ENCODE measurements at places on chromosomes 13 and 19. TPM values are rescaled to one million over a fixed set of nuclear protein-coding genes. Genes with fewer than 3 reads are reported as not detected.

Gene KLC3
- 6.4 TPM for total RNA-seq

- no peak overlapping the region for H3K27ac ChIP-seq
- no peak for DNase-seq
- H3K4me1 ChIP-seq: peaks cover 8% of the 10 kb centered on the region
- H3K36me3 ChIP-seq: no peaks in the 10 kb centered on the region
These were observed 130.2 kb upstream of the SPACA7 start for GRCh38 chr13:112245989-112246388.

- no peaks in the 10 kb centered on the region for H3K27me3 ChIP-seq
- no peak overlapping the region for H3K27ac ChIP-seq
- peaks cover 11% of the 10 kb centered on the region for H3K4me1 ChIP-seq
- no peaks in the 10 kb centered on the region for H3K36me3 ChIP-seq
These were observed 449.8 kb downstream of the FGF9 start for GRCh38 chr13:22120646-22121045.

DNA sequence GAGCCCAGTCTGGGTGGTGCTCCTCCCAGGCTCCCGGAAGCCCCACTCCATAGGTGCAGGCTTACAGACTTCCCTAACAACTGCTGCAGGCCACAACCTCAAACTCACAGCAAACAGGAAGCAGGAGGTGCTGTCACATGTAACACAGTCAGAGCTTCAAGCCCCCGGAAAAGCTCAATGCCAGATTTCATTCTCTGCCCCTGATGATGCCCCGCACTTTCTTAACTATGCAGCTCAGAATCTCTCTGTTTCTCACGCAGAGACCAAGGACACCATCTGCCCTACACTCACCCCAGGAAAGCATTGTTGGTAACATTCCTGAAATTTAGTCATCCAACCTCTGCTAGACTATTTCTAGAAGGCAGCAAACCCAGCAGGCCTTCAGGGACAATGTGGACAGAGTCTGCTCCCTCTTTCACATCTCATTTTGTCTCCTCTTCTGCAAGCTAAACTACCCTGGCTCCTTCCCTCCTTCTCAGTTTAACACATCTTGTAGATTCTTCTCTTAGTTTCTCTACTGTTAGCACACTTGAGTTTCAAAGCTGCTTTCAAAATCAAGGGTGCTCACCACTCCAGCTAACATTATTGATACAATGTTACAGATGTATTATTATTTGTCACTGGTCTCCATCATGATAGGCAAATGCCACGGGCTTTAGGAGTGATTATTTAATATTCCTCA lies 162.5 kb downstream of the KCTD12 start:
- no peak overlapping the region for H3K27ac ChIP-seq
- H3K4me3 ChIP-seq: no peak overlapping the region
- H3K4me1 ChIP-seq: peaks cover 8% of the 10 kb centered on the region
- H3K36me3 ChIP-seq: no peaks in the 10 kb centered on the region

DNA sequence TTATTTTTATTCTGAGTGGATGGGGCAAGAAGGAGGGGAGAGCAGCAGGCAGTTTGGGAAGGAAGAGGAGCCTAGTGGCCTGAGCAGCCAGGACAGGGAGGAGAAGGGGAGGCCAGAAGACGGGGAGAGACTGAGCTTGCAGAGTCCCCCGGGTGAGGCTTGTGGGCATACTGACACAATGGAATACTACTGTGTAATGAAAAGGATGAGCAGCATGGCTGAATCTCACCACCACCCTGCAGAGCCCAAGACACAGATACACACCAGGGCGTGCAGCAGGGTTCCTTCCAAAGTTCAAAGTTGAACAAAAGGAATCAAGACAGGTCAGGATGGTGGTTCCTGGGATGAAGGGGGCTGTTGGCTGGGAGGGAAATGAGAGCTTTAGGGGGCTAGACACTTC lies 8.1 kb upstream of the SMG9 start:
- no peaks in the 10 kb centered on the region for H3K36me3 ChIP-seq
- no peak overlapping the region for H3K27ac ChIP-seq
- H3K4me1 ChIP-seq: no peaks in the 10 kb centered on the region

Gene CCNA1
- 7.4 TPM for total RNA-seq

DNA sequence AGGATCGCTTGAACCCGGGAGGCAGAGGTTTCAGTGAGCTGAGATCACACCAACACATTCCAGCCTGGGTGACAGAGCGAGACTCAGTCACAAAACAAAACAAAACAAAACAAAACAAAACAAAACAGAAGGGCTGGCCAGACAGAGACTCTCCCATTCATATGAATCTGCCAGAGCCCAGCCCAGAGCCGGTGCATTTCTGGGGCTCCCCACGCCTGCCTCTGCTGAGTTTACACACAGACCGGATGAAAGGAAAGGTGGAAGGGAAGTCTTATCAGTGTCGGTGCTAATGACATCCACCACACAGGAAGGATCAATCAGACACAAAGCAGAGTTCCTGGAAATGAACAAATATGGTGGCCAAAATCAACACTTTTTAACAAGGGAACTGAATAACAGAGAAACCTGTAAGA lies 6.8 kb downstream of the TRAPPC6A start:
- H3K36me3 ChIP-seq: no peaks in the 10 kb centered on the region
- no peak for DNase-seq
- no peaks in the 10 kb centered on the region for H3K27me3 ChIP-seq

DNA sequence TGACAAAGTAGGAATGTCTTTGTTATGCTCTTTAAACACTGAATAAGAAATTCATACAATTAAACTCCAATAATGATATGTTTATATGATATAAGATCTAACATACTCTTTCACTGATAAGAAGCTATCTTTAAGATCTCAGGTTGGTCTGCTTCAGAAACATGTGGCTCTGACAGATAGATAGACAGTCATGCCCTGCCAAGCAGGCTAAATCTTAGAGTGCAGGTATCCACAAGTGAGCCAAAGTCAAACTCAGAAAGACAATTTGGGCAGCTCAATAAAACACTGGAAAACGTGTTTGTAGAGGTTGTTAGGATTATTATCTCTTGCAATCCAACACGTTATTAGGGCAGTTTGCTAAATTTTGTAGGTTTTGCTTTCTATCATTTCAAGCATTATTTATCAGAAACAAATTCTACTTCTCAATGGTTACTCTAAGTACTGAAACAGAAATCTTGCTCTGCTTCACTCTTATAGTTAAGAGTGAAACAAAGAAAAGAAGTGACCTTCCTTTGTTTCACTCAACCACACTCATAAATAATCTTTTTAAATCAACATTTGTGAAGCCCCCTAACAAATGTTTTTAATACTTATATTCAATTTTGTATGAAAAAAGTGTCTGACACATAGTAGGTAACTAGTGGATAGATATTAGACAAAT lies 1255.6 kb downstream of the DIAPH3 start:
- no peak overlapping the region for H3K4me3 ChIP-seq
- no peaks in the 10 kb centered on the region for H3K27me3 ChIP-seq
- H3K36me3 ChIP-seq: no peaks in the 10 kb centered on the region
- no peak for DNase-seq
- H3K27ac ChIP-seq: no peak overlapping the region

- peak overlapping the region; percentile 92 for H3K4me3 ChIP-seq
- peaks cover 52% of the 10 kb centered on the region for H3K4me1 ChIP-seq
- no peak for DNase-seq
- no peaks in the 10 kb centered on the region for H3K36me3 ChIP-seq
These were observed 9.0 kb upstream of the JUND start for GRCh38 chr19:18290302-18291018.

Gene CACNG8
- total RNA-seq: 3.9 TPM

GRCh38 chr13:112073245-112074138 lies 6.5 kb downstream of the SOX1 start:
- H3K27ac ChIP-seq: no peak overlapping the region
- peaks cover 44% of the 10 kb centered on the region for H3K4me1 ChIP-seq
- no peaks in the 10 kb centered on the region for H3K36me3 ChIP-seq
- peaks cover 87% of the 10 kb centered on the region for H3K27me3 ChIP-seq
- DNase-seq: peak; percentile 89

- H3K4me3 ChIP-seq: no peak overlapping the region
- DNase-seq: no peak
- no peaks in the 10 kb centered on the region for H3K27me3 ChIP-seq
- no peaks in the 10 kb centered on the region for H3K4me1 ChIP-seq
- H3K27ac ChIP-seq: no peak overlapping the region
- no peaks in the 10 kb centered on the region for H3K36me3 ChIP-seq
These were observed 112.9 kb downstream of the COL4A2 start for GRCh38 chr13:110419946-110420345.

Gene KLK2
- total RNA-seq: 0.69 TPM

DNA sequence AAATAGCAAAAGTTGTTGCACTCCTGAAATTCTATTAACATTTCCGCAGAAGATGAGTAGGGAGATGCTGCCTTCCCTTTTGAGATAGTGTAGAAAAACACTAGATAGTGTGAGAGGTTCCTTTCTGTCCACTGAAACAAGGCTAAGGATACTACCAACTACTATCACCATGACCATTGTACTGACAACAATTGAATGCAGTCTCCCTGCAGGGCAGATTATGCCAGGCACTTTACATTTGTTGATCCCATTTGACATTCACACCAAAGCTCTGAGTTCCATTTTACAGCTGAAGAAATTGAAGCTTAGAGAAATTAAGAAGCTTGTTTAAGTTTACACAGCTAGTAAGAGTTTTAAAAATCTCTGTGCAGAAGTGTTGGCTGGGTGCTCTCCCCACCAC lies 55.0 kb downstream of the CYSLTR2 start:
- no peak overlapping the region for H3K27ac ChIP-seq
- no peaks in the 10 kb centered on the region for H3K27me3 ChIP-seq

Gene FCER2
- total RNA-seq: not detected

DNA sequence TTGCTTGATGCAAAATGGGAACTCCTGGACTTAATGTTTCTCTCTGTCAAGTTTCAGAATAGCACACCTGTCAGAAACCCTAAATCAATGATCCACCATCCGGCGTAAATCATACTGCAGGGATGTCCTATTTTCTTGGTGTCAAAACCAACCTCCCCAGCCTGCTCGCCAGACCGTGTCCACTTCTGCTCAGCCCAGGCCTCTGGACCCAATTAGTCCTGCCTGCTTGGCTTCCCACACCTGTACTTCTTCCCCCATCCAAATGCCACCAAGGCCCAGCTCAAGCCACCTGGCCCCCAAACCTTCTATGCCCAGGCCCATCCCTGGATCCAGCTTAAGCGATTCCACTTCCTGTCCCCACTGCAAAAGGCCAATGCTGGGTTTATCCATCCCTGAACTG lies 25.1 kb upstream of the PEPD start:
- no peak overlapping the region for H3K27ac ChIP-seq
- no peak overlapping the region for H3K4me3 ChIP-seq
- H3K36me3 ChIP-seq: no peaks in the 10 kb centered on the region
- no peaks in the 10 kb centered on the region for H3K4me1 ChIP-seq

DNA sequence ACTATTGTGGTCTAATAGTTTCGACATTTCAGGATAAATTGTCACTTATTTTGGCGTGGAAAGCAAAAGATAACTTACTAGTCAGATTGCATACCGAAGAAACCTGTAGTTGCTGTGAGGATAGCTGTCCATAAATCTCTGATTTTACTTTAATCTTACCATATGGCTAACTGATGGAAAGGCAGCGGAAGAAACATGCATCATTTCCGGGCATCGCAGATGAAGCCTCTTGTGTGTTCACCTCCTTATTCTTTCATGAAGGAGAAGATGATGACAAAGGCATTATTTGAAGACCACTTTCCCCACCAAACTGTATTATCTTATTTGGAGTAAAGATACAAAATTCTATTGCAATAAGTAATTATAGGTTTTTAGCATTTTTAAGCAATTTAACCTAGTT lies 763.6 kb upstream of the SLITRK6 start:
- no peaks in the 10 kb centered on the region for H3K4me1 ChIP-seq
- no peaks in the 10 kb centered on the region for H3K36me3 ChIP-seq
- H3K4me3 ChIP-seq: no peak overlapping the region

- DNase-seq: no peak
- no peaks in the 10 kb centered on the region for H3K36me3 ChIP-seq
- no peak overlapping the region for H3K4me3 ChIP-seq
- peaks cover 36% of the 10 kb centered on the region for H3K27me3 ChIP-seq
These were observed 5.9 kb upstream of the ZNF551 start for GRCh38 chr19:57675881-57676280.

DNA sequence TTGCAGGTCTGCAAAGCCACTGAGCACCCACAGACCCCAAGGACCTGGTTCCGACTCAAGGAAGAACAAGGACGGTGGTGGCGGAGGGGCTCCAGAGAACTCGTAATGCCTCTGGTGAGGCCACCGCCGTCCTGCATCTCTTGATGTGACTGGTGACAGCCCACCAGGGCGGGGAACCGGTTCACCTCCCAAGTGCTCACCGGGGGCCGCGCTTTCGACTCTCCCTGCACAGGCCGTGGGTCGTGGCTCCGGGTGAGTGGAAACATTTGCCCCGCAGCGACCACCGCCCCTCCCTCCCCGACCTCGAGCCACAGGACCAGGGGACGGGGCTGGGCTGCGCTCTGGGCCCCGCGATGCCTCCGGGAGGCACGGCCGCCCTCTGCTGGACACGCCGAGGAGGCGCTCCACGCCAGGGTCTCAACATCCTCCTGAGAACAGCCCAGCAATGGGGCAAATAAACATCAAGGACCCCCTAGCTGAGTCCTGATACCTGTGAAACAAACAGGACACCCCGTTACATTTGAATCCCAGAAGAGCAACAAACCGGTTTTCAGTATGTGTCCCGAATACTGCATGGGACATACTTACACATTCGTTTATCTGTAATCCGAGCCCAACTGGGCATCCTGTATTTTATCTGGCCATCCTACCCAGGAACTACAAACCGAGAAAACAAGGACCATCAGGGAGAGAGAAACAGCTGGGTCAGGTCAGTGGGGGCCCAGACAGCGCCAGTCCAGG lies 3.9 kb upstream of the PLPP2 start:
- DNase-seq: peak; percentile 81
- H3K4me3 ChIP-seq: peak overlapping the region; percentile 54
- H3K4me1 ChIP-seq: peaks cover 15% of the 10 kb centered on the region
- no peak overlapping the region for H3K27ac ChIP-seq
- peaks cover 12% of the 10 kb centered on the region for H3K27me3 ChIP-seq

DNA sequence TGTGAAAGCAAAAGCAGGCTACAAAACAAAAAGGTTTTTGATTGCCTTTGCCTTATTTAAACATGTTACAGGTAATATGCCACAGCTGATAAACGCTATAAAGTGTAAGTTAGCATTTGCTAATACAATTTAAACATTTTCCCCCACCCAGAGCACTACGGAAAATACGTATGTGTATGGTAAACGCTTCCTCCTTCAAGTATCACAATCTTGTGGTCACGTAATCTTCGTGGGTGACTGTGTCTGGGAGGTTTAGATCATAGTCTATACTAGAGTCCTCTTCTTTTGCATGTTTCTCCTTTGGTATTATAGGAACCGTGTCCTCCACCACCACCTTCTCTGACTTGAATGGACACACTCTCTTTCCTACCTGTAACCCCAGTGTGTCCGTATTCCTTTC lies 38.1 kb upstream of the POSTN start:
- no peaks in the 10 kb centered on the region for H3K4me1 ChIP-seq
- no peak overlapping the region for H3K4me3 ChIP-seq
- no peak overlapping the region for H3K27ac ChIP-seq
- no peaks in the 10 kb centered on the region for H3K36me3 ChIP-seq
- DNase-seq: no peak

Gene GRWD1
- total RNA-seq: 64.6 TPM

DNA sequence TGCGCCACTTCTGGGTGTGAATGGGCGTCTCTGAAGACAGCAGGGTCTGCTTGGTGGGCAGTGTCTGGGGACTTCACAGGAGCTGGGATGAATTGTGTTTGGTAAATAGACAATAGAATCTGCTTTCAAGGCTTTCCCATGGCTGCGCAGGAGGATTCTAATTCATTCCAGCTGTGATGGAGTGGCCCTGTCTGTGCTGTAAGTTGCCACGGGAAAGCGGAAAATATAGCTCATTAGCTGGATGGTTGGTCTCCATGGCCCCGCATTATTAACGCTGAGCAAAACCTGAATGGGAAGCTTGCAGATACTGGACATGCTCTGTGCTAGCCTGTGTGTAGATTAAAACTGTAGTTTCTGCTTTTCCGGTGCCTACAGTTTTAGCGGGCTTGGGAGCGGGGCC lies 15.6 kb upstream of the C1QTNF9 start:
- H3K27me3 ChIP-seq: no peaks in the 10 kb centered on the region
- H3K27ac ChIP-seq: no peak overlapping the region
- H3K4me3 ChIP-seq: no peak overlapping the region
- H3K4me1 ChIP-seq: no peaks in the 10 kb centered on the region

Measured in GM23338 (cell line).